ENCODE measurements at places on chromosomes 1 and 21.

- no peak for DNase-seq
Measured at GRCh38 chr1:12472798-12473551, 145.0 kb downstream of the DHRS3 start.

DNA sequence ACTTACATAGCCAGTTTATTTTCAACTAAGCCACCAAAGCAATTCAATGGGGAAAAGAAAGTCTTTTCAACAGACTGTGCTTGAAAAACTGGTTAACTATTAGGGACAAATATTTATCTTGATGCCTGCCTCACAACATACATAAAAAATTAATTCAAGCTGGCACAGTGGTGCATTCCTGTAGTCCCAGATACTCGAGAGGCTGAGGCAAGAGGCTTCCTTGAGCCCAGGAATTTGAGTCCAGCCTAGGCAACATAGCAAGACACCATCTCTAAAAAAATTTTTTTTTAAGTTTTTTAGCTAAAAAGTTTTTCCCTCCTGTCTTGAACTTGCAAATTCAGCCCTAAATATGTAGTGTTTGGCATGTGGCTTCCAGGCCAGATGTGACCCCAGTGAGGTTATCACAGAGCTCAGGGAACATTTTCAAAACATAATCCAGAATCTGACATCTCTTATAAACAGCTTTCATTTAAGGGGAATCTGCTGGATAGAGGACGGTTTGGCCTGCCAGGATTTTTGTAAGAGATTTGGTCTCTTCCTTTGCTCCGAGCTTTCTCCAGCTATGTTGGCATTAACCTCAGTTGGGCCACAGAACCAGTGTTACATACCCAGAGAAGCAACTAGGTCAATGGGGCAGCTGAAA, 46.4 kb downstream of the COL6A1 start:
- DNase-seq: no peak

DNA sequence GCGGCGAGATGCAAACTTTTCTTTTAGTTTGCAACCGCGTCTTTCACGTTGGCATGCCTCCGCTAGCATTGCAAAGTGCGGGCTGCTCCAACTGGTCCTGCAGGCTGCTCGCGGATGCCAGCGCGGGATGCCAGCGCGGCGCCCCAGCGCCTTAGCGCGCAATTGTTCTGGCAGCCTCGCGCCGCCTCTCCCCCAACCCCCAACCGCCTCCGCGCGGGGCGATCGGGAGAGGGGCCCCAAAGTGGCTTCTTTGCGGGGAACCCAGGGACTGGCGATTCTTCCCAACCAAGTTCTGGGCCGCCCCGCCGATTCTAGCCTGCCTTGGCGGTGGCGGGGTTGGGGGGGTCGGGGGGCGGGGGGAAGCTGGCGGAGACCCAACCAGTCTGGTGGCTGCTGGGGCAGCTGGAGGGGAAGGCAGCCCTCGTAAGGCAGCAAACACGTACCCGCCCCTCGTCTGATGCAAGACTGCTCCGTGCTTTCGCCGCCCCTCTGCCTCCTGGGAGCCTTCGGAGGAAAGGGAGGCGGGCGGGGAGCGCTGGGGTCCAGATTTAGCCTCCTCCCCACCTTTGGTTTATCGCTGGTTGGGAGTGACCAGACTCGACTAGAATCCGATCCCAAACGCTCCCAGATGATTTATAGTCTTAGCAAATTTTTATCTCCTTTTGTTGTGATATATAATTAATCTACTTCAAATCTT, 756 bp downstream of the PHGDH start:
- peak; percentile 91 for DNase-seq

DNA sequence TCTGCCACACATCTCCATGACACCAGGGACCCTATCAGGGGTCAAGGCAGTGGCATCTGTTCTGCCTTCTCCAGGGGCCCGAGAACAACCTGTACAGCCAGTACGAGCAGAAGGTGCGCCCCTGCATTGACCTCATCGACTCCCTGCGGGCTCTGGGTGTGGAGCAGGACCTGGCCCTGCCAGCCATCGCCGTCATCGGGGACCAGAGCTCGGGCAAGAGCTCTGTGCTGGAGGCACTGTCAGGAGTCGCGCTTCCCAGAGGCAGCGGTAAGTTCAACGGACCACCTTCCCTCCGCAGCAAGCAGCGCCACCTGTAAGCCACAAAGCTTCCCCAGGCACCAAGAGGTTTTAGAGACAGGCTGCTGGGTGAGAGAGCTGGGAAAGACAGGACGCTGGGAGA, 15.9 kb downstream of the MX2 start:
- no peak for DNase-seq

DNA sequence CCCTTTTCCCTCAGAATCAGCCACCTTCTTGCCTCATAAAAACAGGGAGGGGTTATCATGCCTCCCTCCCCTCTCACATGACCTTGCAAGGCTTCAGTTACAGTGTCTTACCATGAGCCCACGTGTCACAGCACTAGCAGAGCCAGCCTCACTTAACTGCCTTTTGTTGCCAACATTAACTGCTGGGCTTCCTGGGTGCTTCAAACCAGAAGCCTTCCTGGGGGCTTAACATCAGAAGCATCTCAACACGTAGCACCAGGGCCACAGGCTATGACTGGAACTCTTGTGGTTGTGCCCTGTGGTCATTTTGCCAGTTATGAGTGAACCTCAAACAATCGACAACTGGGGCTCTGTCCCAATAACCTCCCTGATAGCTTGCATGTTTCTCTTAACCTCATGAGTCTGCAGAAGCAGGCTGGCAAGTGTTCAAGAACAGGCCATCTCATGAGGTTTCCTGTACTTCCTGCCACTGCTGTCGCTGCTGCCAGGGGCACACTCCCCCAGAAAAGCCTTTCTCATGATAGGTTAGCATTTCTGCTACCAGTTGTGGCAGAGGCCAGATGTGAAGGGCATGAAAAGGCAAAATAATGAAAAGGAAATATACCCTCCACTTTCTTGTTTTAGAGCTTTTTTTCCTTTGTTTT, 132.2 kb downstream of the GLUL start:
- peak; percentile 68 for DNase-seq

- no peak for DNase-seq
Measured at GRCh38 chr1:224411766-224412165, 22.8 kb downstream of the WDR26 start.

DNA sequence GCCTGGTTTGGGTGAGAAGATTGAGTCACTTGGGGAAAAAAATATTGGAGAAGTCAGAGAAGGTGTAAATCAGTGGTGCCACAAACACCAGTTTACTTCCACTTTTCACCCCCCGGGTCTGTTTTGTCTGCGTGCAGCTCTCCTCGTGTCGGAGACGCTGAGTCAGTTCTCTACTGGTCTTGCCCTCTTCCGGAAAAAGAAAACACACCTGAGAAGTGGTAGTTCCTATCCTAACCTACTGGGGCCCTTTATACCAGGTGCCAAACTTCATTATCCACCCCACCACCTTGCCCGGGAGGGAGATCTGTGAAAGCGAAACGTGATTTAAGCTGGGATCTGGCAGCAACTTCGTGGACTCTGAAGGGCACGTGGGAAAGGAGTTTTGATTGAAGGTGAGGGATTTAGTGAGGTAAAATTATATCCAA, 855 bp upstream of the IVNS1ABP start:
- DNase-seq: peak; percentile 32

DNA sequence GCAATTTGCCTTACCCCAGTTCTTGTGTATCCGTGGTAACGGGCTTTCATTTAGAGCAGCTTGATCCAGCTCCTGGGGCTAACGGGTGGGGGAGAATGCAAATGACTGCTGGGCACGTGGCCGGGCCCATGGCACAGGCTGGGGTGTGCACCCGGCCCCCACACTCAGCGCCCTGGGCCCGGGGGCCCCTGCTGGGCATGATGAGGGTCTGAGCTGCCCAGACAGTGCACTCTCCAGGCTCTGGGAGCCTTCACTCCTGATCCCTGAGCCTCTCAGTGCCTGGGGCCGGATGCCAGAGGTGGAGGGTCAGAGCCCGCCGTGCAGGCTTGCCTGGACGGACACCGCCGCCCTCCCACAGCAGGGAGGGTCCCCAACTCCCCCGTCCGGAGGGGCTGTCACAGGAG, 20.1 kb upstream of the PEX10 start:
- DNase-seq: no peak

- DNase-seq: no peak
Measured at GRCh38 chr21:41895643-41896493, 16.7 kb upstream of the PRDM15 start.

DNA sequence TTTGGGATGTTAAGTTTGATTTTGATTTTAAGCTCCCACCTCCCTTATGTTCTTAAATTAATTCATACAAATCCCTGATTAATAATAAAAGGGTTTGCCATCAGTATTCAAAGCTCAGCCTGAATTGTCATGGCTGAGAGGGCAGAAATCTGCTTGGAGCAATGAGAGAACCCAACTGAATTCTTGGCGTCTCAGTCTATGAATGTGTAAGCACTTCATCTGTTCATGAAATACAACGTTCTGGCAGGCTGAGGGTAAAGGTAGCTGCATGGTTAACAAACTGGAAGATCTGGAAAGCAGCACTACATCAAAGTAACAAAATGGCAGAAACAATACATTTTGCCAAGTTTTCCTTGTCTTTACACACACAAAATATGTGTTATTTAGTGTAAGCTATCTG, 95.3 kb downstream of the ACBD6 start:
- no peak for DNase-seq

GRCh38 chr1:159229896-159230295, 25.2 kb downstream of the ACKR1 start:
- no peak for DNase-seq

DNA sequence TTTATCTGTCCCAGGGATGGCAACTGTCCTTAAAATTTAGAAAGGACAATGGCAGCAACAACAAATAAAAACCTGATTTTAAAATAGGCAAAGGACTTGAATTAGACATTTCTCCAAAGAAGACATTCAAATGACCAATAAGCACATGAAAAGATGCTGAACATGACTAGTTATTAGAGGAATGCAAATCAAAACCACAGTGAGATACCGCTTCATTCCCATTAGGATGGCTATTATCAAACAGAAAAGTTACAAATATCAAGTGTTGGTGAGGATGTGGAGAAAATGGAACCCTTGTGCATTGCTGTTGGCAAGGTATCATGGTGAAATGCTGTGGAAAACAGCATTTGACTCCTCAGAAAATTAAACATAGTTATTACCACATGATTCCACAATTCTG, 120.7 kb downstream of the CRB1 start:
- DNase-seq: no peak

GRCh38 chr1:89806616-89807015, 14.2 kb upstream of the LRRC8D start:
- DNase-seq: no peak

DNA sequence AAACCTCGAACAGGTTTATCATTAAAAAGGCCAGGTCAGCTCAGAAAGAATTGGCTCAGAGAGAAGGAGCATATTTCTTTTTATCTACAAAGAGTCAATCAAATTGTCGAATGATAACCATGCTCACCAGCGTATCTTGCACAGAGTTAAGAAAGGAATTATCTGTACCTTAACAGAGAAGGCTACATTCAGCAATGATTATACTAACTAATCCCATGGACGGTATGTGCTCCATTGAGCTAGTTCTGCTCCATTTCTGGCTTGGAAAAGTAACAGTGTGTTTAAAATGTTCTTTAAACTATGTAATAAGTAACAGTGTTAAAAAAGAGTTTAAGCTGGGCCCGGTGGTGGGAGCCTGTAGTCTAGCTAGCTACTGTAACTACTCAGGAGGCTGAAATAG, 4.2 kb downstream of the UBR4 start:
- DNase-seq: no peak

GRCh38 chr1:116379057-116379630, 6.1 kb downstream of the ATP1A1 start:
- DNase-seq: peak; percentile 25

DNA sequence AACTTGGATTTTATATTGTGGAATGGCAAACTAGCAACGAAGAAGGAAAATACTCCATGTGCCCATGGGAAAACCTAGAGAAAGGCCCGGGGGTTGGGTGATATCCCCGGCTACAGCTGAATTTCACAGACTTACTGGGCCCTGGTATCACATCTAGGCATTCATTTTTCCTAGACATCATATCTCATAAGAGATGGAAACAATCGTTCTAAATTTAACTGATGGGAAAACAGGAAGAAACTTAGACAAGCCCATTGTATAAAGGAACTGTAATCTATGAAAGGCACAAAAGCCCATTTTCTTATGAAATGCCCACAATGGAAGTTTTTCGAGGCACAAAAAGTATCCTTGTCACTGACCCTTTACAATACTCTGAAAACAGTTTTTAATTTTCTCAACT, 407.9 kb upstream of the LYPLAL1 start:
- no peak for DNase-seq

DNA sequence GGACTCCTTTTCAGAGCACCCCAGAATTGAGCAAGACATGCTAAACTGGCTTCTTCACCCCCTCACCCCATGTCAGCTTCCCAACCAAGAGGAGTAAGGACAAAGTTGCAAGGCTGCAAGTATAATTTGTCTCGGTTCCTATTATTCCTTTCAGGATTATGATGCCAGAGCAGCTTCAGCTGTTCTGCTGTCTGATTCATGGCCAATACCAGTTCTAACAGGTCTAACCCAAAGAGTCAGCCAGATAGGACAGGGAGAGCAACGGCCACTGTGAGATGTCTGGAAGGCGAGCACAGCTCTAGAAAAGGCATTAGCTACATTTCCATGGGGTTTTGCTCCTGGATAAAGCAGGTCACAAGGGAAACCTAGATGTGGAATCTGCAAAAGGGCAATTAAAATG, 53.3 kb upstream of the HOOK1 start:
- DNase-seq: no peak

DNA sequence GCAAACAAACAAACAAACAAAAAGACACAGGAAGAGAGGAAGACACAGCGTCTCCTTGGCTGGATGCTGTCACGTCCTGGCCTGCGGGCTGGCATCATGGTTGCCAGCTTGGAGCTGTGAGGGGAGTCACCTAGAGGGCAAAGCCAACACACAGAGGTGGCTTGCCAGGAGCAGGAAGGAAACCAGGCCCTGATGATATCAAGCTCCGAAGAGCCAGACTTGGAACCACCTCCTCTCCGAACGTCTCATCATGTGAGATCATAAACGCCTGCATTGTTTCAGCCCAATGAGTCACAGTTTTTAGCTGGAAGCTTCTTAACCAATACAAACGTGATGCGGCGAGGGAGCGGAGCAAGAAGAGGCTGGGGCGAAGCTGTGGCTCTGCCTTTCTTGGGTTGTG, 8.7 kb downstream of the PLA2G2D start:
- peak; percentile 71 for DNase-seq

GRCh38 chr1:50967416-50968157, 2.5 kb upstream of the CDKN2C start:
- peak; percentile 25 for DNase-seq

- no peak for DNase-seq
Measured at GRCh38 chr1:230549625-230550024, 92.7 kb upstream of the COG2 start.

- peak; percentile 96 for DNase-seq
Measured at GRCh38 chr1:110338309-110338885, 780 bp upstream of the RBM15 start.

GRCh38 chr1:65355031-65355712, 45.8 kb downstream of the DNAJC6 start:
- DNase-seq: no peak
